ENCODE measurements at places on chromosomes 5 and 9.

DNA sequence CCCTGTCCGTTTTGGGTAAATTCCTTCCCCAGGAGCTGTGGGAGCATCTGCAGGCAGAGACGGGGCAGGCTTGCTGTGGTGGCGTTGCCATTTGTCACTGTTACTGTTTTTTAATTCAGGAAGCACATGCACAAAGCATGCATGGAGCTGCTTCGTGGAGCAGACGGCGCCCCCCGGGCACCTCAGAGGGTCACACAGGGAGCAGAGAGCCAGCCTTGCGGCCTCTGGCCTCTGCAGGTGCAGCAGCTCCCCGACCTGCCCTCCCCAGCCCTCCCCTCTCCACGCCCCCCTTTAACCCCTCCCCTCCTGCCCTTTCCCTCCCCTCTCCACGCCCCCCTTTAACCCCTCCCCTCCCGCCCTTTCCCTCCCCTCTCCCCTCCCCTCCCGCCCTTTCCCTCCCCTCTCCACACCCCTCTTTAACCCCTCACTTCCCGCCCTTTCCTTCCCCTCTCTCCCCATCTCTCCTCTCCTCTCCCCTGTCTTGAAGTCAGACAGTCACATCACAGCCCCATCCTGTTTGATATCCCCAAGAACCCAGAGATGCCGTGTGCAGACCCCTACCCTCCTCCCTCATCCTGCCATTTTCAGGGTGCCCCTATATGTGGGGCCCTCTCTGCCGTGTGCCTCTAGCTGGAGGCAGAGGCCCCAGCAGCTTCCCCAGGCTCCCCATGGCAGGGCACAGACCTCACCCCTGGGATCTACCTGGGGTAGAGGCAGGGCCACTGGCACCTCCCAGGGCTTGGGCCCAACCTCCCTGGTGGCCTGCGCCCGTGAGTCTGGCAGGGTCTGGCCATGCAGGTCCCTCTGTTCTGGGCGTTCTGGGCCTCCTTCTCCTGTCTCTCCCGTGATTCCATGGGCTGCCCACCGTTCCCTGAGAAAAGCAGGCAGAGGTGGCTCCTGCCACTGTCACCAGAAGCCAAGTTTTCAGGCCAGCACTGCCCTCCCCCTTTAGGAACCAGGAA lies 29.6 kb upstream of the UBAC1 start:
- peak; percentile 40 for DNase-seq

- no peak for DNase-seq
Measured at GRCh38 chr5:55850839-55851674, at the start of gene IL31RA. Gene IL31RA (plus strand): TSS chr5:55851357. CDS start chr5:55851571, 214 bp downstream.

DNA sequence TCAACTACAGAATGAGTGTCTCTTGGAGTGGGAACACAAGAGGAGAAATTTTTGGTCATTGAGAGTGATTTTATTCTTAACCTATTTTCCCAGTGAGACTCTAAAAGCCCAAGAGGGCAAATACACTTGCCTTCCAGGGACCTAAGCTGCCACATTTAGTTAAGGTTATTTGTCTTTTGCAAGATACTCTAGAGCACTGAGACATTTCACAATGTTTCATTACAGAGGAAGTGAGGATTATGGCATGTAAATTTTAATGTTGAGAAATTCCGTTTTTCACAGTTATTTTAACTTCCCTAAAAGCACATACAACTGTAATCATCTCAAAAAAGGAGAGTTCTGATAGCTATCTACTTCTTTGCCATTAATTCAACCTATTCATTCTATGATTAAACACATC lies 38.7 kb upstream of the RAB3C start:
- DNase-seq: no peak

DNA sequence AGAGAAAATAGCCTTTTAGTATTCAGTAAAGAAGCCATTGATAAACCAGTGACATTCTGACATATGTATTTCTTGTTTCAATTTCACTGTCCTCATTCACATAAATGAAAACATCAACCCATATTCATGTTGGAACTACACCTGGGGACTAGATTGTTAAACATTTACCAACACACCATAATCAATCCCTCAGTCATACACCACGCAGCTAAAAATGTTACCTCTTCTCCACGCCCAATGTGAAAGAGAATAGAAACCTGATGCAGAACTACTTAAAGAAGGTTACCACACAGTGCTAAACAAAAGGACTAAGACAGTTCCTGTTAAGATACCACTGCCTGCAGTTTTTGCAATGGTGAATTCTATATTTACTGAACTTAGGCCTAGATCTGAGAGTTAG lies 518.9 kb downstream of the PRELID2 start:
- DNase-seq: no peak

DNA sequence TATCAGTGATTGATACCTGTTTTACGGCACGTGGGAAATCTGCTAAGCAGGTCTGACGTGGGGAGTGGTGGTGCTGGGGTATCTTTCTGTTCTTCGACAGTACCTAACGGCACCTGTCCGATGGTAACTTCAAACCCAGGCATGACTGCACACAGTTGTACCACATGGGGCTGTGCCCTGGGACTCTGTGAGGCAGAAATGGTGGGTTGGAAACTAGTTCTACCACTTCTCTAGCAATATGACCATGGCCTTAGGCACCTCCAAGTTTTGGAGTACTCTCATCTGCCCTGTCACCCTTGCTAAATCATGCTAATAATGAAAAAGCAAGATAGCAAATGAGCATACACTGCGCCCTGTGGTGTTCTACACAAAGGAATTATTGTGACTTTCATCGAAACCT lies 30.9 kb downstream of the EPB41L4B start:
- DNase-seq: no peak

DNA sequence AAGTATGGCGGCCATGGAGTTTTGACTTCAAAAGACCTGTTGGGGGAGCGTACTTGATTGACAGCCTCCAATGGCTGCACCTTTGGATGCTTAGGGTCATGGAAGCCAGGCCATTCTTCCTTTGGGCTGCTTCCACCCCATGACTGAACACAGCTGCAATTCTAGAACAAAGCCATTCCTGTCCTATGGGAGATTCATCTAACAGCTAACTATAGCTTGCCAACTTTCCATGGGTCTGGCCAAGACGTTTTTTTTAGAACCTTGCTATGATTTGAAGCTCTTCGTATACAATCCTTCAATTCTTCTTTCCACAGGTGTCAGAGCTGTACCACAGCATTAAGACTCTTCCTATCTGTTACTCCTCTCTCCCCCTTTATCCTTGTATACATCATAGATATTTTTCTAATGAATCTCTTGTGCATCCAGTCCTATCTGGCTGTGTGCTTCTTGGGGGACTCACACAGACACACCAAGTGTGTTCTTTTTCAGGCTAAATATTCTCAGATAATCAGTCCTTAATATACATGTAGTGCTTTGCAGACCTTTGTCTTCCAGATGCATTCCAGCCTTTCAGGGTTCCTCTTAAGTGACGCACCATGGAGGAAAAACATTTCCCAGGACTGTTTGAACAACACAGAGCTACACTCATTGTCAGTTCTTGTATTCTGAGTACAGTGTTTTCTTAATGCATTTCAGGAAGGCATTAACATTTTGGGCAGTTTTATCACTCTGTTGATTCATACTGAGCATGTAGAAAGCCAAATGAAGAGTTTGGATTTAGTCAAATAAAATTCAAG lies 198.9 kb downstream of the TAF11L14 start:
- no peak for DNase-seq

DNA sequence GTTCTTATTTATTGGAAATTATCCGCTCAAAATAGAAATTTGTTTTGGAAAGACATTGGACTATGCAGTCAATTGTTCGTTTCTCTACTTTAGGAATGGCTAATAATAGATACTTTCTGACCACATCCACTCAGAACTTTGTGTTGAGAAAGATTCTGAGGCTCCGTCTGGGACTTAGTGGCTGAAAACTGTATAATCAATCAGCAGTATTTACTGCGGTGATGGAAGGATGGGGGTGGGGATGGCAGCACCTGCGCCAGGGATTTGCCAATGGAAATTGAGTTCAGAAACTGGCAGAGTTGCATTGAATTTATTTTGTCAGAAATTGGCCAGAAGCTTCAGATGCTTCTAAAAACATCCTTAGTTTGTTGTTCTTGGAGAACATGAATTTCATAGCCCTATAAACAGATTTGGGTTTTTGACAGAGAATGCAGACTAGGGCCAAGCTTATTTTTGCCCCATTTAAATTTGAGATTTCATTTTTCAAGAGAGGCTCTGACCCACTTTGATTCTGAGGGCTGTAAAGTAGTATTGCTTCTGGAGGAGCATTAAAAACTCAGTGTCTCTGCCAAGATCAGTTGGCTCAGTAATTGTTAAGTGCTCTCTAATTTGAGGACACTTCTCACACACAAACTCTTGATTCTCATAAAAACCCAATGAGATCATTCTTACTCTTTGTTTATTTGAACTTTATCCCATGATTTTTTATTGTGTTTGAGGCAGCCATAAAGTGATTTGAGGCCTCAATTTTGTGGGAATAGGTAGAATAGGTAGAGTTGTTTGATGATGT lies 215.1 kb downstream of the CD180 start:
- no peak for DNase-seq

GRCh38 chr5:120848883-120849282 lies 384.8 kb downstream of the PRR16 start:
- no peak for DNase-seq

DNA sequence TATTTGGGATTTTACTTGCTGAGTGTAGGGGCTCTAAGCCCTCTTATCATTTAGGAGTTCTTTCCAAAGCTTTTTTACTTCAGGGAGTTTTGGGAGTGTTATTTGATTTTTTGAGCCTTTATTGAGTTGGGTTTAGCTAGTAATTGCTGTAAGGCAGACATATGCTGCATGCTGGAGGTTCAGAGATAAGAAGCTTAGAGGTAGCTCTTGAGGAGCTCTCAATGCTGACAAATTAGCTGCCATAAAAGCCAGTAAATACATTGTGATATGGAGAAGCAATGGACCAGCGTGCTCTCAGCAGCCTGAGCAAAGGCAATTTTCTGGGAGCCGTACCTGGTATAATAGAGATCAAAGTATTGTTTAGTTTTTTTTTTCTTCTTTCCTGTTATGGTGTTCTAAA lies 11.6 kb downstream of the ARHGEF28 start:
- no peak for DNase-seq

- no peak for DNase-seq
Measured at GRCh38 chr9:33884856-33885701, 68.1 kb downstream of the UBE2R2 start.

- DNase-seq: no peak
Measured at GRCh38 chr5:135864503-135865435, 30.3 kb downstream of the SLC25A48 start.

GRCh38 chr9:135978642-135979546 lies 17.7 kb upstream of the UBAC1 start:
- DNase-seq: no peak

DNA sequence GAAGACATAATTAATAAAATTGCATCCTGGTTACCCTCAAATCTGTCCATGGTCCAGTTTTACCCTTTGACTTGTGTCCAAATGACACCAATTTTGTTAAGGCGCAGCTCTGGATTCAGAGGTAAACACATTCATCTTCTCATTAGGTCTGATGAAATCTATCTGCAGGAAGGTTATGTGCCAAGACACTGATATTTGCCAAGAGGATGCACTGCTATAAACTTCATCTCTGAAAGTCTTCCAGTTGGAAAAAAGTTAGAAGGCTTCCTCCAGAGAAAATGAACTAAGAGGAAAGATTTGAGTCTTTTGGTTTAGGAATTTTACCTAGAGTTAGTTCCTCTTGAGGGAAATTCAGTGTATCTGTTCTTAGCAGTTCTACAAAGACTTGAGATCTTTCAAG lies 717.8 kb downstream of the DTWD2 start:
- DNase-seq: no peak

DNA sequence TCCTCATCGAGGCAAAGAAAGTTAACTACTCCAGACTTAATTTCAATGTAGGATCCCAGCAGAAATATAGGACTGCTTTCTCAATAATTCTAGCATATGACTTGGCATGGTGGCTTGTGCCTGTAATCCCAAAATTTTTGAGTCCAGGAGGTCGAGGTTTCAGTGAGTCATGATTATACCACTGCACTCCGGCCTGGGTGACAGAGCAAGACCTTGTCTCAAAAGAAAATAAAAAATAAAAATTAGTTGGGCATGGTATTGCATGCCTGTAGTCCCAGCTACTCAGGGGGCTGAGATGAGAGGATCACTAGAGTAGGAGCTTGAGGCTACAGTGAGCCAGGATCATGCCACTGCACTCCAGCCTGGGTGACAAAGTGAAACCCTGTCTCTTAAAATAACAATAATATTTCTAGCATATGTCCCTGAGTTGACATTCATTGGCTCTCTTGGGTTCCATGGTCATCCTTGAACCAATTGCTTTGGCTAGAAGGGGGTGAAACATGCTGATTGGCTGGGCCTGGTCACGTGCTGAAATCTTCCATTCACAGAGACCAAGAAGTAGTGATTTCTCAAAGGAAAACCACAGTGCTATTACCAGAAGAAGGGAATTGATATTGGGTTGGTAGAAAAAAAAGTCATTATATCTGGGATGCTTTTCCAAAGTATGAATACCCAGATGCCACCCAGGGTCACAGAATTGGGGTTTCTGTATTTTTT lies 31.6 kb upstream of the GARNL3 start:
- DNase-seq: no peak

GRCh38 chr5:155700333-155700732 lies 626.6 kb upstream of the SGCD start:
- no peak for DNase-seq

GRCh38 chr9:23571414-23572104 lies 254.5 kb downstream of the ELAVL2 start:
- no peak for DNase-seq

- DNase-seq: no peak
Measured at GRCh38 chr5:158820891-158821290, 278.8 kb downstream of the EBF1 start.

Measured in T-helper 2 cell (primary cell).